Osteoblast (primary cell): ENCODE measurements at places on chromosomes 1 and 21. TPM values are rescaled to one million over a fixed set of nuclear protein-coding genes. Genes with fewer than 3 reads are reported as not detected.
A peak's percentile ranks its signal among the peaks of the same experiment; 100 is the strongest.

DNA sequence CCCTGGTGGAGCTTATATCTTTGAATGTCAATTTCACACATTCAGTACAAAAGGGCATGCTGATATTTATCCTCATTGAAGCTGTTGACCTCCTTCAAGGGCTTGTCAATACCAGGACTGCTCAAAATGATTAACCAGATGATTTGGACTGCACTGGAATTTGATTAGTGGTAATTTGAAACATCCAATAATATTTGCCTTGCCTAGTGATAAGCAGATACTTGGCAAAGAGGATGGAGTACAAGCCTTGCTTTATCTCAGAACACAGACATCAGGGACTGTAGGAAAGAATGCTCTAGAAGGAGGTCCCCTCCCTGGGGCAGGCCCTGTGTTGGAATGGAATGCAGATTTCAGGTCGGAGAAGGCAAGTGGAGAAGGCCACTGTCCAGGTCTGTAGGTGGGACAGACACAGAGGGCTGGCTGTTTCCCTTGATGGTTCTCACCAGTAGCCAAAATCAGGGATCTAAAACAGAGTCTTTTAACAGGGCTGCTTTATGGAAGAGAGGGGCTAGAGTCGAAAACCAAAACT is 64.8 kb upstream of the ZNF648 start:
- no peaks in the 10 kb centered on the region for H3K36me3 ChIP-seq
- H3K27ac ChIP-seq: no peak overlapping the region
- H3K4me3 ChIP-seq: no peak overlapping the region
- H3K27me3 ChIP-seq: peaks cover 4% of the 10 kb centered on the region
- H3K4me1 ChIP-seq: no peaks in the 10 kb centered on the region
- no peak for DNase-seq

GRCh38 chr1:30466026-30466425 is 257.4 kb downstream of the MATN1 start:
- H3K27ac ChIP-seq: no peak overlapping the region
- no peaks in the 10 kb centered on the region for H3K27me3 ChIP-seq
- H3K4me3 ChIP-seq: no peak overlapping the region
- no peak for DNase-seq
- H3K36me3 ChIP-seq: no peaks in the 10 kb centered on the region
- no peaks in the 10 kb centered on the region for H3K4me1 ChIP-seq

DNA sequence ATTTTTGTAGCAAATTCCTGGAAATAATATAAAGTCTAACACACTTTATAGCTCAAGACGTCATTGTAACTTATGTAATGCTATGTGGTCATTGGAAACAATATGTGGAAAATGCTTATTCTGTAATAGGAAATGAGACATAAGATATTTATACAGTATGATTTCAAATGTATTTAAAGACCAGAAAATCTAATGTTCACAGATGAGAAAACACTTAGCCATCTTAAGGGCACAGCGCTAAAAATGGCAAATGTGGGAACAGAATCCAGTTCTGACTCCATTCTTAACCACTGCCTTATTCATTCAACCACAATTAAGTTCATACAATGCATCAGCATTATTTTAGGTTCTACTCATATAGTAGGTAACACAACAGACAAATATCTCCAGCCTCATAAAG is 12.5 kb downstream of the CSDE1 start:
- H3K27ac ChIP-seq: peak overlapping the region; percentile 81
- no peak overlapping the region for H3K4me3 ChIP-seq
- DNase-seq: peak; percentile 34

GRCh38 chr1:83527987-83528386 is 470.9 kb downstream of the TTLL7 start:
- DNase-seq: no peak
- no peaks in the 10 kb centered on the region for H3K27me3 ChIP-seq
- H3K4me3 ChIP-seq: no peak overlapping the region
- H3K27ac ChIP-seq: no peak overlapping the region
- no peaks in the 10 kb centered on the region for H3K36me3 ChIP-seq
- H3K4me1 ChIP-seq: no peaks in the 10 kb centered on the region

- H3K36me3 ChIP-seq: no peaks in the 10 kb centered on the region
- H3K4me1 ChIP-seq: peaks cover 28% of the 10 kb centered on the region
- no peaks in the 10 kb centered on the region for H3K27me3 ChIP-seq
- peak overlapping the region; percentile 88 for H3K27ac ChIP-seq
- no peak for DNase-seq
- H3K4me3 ChIP-seq: peak overlapping the region; percentile 35
Measured at GRCh38 chr1:100866041-100866900, 28.4 kb downstream of the EXTL2 start.

GRCh38 chr1:98478121-98478520 is 183.4 kb upstream of the SNX7 start:
- no peaks in the 10 kb centered on the region for H3K4me1 ChIP-seq
- H3K27ac ChIP-seq: no peak overlapping the region
- no peak overlapping the region for H3K4me3 ChIP-seq

- peak overlapping the region; percentile 58 for H3K27ac ChIP-seq
- H3K27me3 ChIP-seq: no peaks in the 10 kb centered on the region
- peaks cover 11% of the 10 kb centered on the region for H3K4me1 ChIP-seq
Measured at GRCh38 chr1:21090463-21090862, 86.2 kb downstream of the EIF4G3 start.

- H3K36me3 ChIP-seq: no peaks in the 10 kb centered on the region
- no peaks in the 10 kb centered on the region for H3K27me3 ChIP-seq
- H3K4me3 ChIP-seq: no peak overlapping the region
- no peaks in the 10 kb centered on the region for H3K4me1 ChIP-seq
- no peak for DNase-seq
Measured at GRCh38 chr21:24289539-24289938, 1317.7 kb downstream of the MRPL39 start.

- DNase-seq: no peak
- H3K4me3 ChIP-seq: no peak overlapping the region
- H3K36me3 ChIP-seq: no peaks in the 10 kb centered on the region
Measured at GRCh38 chr1:159987186-159987585, 33.1 kb upstream of the SLAMF9 start.

DNA sequence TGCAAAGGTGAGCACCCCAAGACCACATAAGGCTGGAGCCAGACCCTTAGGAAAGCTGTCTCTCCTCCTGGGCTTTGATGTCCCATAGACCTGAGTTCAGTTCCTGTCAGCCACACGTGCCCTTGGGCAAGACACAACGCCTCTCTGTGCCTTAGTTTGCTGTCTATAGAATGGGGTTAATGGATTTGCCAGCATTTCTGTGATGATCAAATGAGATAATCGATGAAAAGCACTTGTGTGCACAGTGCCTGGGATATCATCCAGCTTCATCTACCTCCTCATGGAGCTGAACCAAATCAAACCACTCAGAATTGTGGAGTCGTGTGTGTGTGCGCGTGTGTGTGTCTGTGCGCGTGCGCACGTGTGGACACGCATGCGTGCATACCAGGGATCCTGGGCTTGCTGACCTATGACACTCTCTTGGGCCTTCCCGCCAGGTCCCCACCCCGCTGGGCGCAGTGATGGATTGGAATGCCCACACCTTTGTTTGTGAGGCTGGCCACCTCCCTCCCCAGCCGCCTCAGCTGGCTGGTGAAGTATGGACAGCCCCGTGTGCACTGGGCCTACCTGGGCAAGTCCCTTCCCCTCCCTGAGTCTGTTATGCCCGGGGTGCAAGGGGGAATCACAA is 5.2 kb downstream of the TTC22 start:
- no peak overlapping the region for H3K4me3 ChIP-seq
- peak; percentile 32 for DNase-seq
- H3K4me1 ChIP-seq: peaks cover 2% of the 10 kb centered on the region
- H3K27ac ChIP-seq: no peak overlapping the region
- H3K36me3 ChIP-seq: no peaks in the 10 kb centered on the region
- peaks cover 20% of the 10 kb centered on the region for H3K27me3 ChIP-seq

DNA sequence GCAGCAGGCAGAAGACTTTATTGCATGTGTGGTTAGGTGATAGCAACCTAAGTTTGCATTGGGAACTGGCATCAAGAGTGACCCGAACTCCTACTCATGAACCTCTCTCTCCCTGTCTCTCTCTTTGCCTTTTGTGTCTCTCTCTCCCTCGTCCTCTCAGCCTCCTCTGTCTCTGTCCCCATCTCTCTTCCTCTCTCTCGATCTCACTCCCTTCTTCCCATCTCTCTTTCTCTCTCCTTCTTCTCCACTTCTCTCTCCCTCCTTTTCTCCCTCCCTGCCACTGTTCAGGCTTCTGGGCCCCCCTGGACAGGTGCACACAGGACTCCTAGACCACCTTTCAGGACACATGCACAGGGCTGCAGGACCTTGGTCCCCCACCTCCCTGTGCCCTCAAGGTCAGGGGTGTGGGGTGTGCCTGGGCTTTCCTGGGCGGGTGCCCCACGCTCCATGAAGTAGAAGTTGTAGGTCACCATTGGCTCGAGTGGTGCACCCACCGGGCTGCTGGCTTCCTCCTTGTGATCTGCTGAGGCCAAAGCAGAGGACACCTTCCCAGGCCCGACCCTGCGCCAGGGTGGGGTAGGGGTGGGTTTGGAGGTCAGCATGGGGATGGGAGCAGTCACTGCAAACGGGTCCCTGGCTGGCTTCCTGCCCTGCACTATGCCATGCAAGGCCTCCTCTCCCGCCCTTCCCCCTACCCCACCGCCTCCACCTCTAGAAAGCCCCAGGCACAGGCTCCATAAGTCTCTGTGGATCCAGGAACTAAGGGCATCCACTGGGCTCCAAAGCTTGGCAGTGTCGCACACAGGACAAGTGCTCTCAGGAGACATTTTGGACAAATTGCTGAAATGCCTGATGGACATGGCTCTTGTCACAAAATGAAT is 13.2 kb upstream of the ZBTB17 start:
- no peaks in the 10 kb centered on the region for H3K36me3 ChIP-seq
- DNase-seq: no peak
- no peaks in the 10 kb centered on the region for H3K27me3 ChIP-seq
- no peak overlapping the region for H3K27ac ChIP-seq
- no peaks in the 10 kb centered on the region for H3K4me1 ChIP-seq
- H3K4me3 ChIP-seq: no peak overlapping the region

DSCAM gene
- total RNA-seq: not detected in 2 replicates

IRF6 gene
- under 0.01 and 0.72 TPM in 2 replicates for total RNA-seq

LHX8 gene
- not detected in 2 replicates for total RNA-seq

OSCP1 gene
- total RNA-seq: 14.5 and 15.6 TPM in 2 replicates
